ENCODE measurements at places on chromosomes 12 and 14.

DNA sequence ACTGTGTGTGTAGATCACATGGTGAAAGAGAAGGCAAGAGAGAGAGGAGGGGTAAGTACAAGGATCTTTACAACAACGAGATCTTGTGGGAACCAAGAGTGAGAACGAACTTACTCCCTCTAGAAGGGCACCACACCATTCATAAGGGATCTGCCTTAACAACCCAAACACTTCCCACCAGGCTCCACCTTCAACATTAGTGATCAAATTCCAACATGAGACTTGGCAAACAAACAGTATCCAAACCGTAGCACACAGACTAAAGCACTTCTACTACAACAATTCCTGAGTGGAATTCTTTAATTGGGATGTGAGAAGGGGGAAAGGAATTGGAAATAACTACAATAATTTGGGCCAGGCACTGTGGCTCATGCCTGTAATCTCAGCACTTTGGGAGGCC, 35.0 kb upstream of the ESR2 start:
- no peak for DNase-seq

GRCh38 chr12:1019283-1019682, 28.3 kb downstream of the ERC1 start:
- no peak for DNase-seq

DNA sequence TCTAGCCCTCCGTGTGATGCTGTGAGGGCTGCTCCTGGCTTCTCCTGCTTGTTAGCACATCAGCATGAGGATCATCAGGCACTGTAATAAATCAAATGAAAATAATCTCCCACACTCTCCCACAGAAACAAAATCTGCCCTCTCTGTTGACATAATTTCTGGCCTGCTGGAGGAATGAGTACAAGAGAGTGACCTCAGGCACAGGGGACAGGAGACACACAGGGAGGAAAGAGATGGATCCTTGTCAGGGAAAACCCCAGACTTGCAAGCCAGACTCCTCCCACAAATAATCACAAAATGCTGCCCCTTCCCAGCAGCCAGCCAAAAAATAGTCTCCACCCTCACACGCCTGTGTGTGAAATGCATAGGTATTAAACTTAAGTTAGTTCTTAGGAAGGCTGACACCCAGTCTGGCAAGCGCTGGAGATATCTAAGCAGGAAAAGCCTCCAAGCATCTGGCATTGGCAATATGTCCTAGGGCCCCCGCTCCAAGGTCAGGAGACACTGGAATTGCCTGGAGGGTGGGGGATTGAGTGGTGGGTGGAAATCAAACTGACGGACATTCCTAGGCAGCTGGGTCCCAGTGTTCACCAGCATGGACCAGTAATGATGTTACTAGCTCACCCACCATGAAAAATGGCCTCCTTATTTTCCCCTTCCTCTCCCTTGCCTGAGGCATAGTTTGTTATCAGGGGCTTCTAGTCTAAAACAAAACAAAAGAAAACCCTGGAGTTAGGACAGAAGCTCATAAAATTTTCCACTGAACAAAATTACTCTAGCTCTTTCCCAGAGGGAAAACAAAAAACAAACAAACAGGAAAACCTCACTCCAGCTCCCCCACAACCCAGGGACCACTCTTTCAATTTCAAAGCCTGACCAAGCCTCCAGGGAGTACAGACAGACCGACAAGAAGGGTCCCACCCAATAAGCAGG, 22.0 kb downstream of the SMUG1 start:
- DNase-seq: no peak

DNA sequence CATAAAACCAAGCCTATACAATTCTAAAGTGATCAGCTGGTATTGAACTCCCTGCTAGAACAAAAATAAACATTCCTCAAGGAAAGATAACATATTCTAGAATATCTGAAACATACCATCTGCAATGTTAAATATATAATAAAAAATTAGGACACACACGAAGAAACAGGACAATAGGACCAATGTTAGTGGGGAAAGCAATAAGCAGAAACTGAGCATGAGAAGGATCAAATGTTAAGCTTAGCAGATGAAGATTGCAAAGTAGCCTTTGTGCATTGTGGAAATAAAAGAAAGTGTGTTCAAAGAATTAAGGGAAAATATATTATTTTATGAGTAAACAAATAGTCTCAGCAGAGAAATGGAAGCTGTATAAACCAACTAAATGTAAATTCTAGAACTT, 180.8 kb downstream of the EPS8 start:
- DNase-seq: no peak
